ENCODE measurements at places on chromosomes 3 and 15.
A peak's percentile ranks its signal among the peaks of the same experiment; 100 is the strongest.

DNA sequence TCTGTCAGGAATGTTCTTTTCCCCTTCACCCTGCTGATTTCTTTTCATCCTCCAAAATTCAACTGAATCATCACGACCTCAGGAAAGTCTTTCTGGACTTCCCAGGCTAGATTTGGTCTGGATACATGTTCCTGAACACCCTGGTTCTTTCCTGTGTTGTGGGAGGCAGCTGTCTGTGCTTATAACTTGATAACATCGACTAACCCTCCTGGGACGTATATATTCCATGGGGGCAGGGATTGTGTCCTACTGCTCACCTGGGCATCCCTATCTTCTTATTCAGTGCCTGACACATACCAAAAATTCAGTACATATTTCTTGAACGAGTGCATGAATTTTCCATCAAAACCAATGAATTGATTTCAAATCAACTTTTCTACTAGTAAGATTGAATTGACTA lies 47.6 kb upstream of the MEF2A start:
- DNase-seq: no peak

GRCh38 chr3:112736805-112737566 lies 96.0 kb upstream of the CCDC80 start:
- DNase-seq: no peak

DNA sequence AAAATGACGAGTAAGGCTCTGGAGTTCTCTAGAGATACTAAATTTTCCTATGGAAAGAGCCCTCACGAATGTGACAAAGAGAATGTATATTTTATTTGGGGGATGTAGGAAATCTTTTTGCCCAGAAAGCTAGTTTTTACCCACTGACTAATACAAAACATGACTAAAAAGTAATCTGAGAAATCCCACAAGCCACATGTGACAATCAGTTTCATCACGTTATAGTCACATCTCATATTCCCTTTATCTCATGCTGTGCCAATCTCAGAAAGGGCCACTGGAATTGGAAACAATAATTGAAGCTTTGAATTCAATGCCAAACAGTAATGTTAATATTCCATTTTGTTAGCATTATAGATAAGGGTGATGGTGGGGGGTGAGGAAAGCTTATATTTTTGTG lies 509.0 kb upstream of the GOLIM4 start:
- DNase-seq: no peak

GRCh38 chr3:158737976-158738615 lies 5.8 kb upstream of the RARRES1 start:
- DNase-seq: no peak

DNA sequence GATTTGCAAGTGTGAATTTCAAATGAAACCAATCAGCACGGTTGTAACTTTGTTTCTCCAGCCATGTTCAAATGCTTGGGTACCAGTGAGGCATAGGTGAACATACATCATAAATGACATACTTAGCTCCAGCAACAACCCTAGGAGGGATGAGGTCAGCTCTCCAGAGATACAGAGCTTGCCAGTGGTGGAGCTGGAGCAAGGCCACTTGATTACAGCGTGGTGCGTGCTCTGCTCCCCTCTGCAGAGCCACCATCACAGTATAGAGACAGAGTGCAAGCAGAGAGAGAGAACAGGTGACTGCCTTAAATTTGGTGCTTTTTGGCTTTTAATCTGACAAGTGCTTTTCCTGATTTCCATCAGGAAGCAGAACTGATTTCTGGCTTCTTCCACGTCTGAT lies 275.1 kb downstream of the PDZRN3 start:
- DNase-seq: no peak

- no peak for DNase-seq
These were observed 103.5 kb upstream of the AKAP13 start for GRCh38 chr15:85276921-85277320.

DNA sequence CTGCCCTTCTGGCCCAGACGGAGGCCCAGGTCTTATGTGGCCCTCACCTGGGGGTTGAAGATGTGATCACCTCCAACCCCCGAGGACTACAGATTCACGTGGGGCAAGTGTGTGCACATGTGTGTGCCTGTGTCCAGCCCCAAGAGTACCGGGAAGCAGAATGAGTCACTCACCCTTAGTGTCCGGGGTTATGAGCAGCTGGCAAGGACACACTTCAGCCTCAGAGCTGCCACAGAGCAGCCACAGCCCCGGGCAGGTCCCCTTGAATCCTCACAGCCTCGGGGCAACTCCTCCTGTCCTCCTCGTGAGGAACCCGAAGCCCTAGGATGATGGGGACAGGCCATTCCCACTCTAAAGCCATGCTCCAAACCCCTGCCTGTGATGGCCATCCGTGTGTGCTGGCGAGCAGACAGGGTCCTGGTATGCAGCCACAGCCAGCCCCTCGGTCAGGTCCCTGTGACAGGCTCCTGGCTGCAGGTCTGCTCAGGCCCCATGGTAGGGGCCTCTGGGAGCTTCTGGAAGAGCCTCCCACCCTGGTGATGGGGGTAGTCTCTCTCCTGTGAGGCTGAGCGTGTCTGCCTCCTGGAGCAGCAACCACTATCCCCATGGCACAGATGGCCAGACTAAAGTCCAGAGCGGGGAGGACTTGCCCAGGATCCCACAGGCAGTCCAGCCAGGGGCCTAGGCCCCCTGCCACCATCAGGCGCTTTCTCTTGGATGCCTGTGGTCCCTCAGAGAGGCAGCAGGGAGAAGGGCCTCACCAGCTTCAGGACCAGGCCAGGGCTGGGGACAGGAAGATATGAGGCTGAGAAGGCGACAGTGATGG lies 852 bp downstream of the STAB1 start:
- DNase-seq: no peak

DNA sequence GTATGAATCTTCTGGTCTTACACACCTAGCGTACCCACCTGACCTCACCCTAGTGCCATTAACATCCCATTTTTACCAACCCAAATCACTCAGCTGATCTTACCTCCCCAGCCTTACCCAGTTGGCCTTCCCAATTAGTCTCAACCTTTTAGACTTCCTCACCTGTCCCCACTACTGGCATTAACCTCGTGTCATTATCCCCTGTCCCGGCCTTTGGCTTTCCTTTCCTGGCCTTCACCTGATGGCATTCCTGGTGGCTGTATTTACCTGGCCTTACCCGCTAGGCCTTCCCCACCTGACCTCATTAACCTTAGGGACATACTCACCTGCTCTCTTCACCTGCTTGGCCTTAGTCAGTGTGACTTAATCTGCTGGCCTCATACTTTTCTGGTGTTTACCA lies 104.1 kb downstream of the IL12A start:
- no peak for DNase-seq

GRCh38 chr15:69730281-69731080 lies 277.9 kb downstream of the RPLP1 start:
- DNase-seq: no peak

DNA sequence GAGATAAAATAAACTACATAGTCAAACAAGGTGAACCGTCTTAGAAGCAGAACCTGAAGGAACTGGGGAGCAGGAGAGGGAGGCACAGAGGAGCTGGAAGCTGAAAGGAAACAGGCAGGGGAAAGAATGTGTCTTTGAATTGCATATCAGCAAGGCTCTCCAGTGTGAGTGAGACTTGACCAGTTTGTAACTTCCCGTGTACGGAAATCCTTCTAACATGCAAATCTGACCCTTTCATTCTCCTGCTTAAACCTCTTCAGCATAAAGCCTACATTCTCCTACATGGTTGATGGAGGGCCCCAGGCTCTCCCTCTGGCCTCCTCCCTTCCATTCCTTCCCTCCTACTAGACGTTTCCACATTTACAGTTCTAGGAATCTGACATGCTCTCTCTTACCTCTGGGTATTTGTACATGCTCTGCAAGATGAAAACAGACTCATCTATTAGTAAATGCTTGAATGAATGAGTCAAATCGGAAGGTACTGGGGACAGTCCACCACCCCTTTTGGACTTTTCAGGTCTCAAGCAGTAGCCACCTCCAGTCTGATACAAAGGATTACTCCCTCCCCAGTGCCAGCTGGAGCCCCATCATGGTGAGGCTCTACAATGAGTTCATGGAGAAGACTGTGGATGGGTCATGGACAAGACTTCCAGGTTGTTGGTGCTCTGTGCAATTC lies 6.1 kb upstream of the SLC25A38 start:
- DNase-seq: no peak

GRCh38 chr3:66372681-66373350 lies 128.0 kb downstream of the LRIG1 start:
- peak; percentile 77 for DNase-seq

DNA sequence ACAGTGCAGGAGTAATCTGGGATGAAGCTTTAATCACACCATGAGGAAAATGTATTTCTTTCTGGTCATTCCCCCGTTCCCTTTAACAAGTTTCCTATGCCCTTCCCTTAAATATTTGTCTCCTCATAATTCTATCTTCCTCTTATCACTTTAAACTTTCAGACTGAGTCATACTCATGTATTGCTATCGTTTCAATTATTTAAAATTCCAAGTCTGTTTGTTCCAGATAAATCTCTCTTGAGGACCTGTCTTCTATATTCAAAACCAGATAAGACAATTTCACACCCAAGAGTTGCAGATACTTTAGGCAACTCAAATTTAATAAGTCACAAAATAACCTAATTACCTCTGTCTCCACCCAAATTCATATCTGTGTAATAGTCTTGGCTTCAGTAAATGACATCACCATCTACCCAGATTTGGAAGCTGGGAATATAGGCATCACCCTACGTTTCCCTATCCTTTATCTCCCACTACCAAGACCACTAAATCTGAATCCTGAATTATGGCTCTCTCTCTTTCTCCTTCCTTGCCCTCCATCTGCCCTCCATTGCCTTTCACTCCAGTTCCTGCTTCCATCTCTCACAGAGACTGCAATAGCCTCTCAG lies 220.1 kb downstream of the PYDC2 start:
- no peak for DNase-seq

- DNase-seq: peak; percentile 72
These were observed 88.7 kb downstream of the GABRG3 start for GRCh38 chr15:27059610-27060202.

GRCh38 chr3:25481386-25481785 lies 53.3 kb downstream of the RARB start:
- no peak for DNase-seq

GRCh38 chr3:17322106-17322793 lies 420.2 kb downstream of the TBC1D5 start:
- DNase-seq: no peak

- peak; percentile 69 for DNase-seq
These were observed at the start of gene PDZRN3 for GRCh38 chr3:73624821-73625665. PDZRN3 (minus strand) TSS chr3:73624941.

GRCh38 chr3:115040673-115041286 lies 106.3 kb downstream of the ZBTB20 start:
- DNase-seq: peak; percentile 16

DNA sequence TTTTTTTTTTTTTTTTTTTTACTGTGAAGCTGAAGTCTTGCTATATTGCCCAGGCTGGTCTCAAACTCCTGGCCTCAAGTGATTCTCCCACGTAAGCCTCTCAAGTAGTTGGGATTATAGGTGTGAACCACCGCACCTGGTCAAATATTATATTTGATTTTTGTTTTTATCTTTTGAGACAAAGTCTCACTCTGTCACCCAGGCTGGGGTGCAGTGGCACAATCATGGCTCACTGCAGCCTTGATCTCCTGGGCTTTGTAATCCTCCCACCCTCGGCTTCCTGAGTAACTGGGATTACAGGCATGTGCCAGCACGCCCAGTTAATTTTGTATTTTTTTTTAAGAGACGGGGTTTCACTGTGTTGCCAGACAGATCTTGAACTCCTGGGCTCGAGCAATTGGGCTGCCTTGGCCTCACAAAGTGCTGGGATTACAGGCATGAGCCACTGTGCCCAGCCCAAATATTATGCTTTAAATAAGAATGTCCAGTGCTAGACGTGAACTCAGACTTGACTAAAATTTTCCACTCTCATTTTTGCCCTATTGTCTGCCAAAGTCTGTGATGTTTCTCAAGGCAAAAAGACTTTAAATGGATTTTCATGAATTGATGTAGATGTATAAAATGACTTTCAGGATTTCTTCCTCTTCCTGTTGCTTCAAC lies 33.4 kb upstream of the CRBN start:
- DNase-seq: no peak

DNA sequence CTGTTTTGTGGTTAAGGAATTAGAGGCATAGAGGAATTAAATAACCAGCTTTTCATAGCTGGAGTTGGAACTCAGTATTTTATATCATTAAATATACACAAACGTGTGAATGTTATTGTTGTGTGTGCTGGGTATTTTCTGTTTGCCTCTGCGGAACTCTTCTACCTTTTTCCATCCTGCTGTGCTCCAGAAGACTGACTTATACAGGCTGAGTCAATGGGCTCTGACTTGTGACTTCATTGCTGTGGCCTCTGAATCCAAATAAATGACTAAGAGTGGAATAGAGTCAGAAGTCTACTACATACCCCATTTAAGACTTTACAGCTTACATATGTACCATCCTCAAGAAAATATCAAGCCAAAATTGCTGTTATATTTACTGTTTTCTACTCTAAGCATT lies 17.6 kb downstream of the ARIH1 start:
- no peak for DNase-seq

- DNase-seq: no peak
These were observed 29.5 kb downstream of the CCDC12 start for GRCh38 chr3:46946856-46947545.

DNA sequence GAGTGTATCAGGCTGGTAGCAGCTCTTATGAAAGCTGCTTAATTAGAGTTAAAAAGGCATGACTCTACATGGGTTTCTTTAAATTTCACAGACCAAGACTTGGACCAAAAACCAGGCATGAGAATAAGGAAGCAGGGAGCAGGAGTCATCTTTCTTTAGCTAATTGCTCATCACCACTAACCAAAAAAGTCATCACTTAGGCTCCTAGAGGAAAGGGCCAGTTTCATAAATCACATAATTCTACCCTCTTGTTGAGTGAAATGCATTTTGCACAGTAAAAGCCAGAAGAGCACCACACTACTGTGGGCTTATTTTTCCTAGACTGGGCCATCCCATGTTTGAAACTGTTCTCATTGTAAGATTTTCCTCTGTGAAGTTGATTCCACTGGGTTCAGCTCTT lies 175.6 kb downstream of the GREM1 start:
- DNase-seq: no peak

DNA sequence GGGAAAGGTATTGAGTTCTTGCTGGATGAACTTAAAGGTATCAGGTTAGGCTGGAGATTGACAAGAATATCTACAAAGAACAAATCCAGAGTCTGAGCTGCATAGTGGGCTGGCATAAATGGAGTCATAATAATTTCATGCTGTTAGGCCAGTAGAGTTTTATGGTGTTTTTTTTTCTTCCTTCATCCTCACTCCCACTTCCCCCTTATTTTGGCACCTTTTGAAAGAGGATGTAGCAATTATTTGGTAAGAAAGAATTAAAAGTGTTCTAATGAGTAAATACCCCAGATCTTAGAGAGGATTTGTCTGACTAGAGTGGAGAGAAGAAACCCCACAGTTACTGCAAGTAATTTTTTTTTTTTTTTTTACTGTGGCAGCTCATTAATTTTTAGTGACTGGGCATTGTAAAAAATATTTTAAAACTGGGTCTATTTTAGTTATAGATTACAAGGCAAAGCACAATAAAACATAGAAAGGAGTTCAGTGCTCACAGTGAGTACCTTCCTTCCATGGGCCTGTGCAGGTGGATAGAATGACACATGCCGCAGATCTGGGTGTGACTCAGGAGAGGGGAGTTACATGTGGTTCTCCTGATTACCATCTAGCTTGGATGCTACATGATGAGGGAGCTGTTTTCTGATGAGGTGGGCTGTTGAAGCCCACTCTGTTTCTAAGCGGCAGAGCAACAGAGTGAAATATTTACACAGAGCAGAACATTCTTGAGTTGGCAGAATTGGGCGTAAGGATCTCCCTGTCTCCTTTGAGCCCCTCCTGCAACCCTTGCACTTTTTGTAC lies 5.3 kb downstream of the EDEM1 start:
- DNase-seq: no peak

All from WTC11 (cell line).